ENCODE measurements at places on chromosomes 2 and 18.

GRCh38 chr2:163348857-163349380, 386.9 kb downstream of the FIGN start:
- DNase-seq, result no peak

DNA sequence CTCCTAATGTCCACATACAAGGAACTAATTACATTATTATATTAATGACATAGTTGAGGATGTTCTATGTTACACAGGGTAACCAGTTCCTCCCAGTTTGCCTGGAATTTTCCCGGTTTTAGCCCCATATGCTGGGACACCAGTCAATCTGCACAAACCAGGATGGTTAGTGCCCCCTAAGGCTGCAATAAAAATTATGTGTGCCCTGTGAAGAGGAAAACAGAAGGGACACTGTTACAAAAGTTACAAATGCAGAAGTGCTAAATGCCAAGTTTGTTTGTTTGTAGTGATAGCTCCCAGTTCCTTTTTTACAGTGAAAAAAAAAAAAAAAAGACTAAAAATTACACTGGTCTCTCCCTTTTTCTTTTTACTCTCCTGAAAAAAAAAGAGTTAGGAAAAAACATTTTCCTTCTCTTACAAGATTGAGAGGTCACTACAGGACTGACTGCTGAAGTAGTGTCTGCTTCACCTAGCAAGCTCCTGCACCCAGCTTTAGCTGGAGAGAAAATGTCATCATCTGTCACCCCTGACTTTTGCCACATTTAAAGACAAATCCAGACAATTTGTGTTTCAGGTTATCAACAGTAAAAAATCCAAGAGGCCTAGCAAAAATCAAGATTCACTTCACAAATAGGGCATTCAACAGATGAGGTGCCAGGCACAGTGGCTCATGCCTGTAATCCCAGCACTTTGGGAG, 3.2 kb downstream of the ANKRD44 start:
- no peak for DNase-seq

GRCh38 chr2:200136655-200137054, 169.8 kb upstream of the SPATS2L start:
- no peak for DNase-seq

GRCh38 chr2:240959941-240960308, 38.5 kb upstream of the SNED1 start:
- peak; percentile 67 for DNase-seq

DNA sequence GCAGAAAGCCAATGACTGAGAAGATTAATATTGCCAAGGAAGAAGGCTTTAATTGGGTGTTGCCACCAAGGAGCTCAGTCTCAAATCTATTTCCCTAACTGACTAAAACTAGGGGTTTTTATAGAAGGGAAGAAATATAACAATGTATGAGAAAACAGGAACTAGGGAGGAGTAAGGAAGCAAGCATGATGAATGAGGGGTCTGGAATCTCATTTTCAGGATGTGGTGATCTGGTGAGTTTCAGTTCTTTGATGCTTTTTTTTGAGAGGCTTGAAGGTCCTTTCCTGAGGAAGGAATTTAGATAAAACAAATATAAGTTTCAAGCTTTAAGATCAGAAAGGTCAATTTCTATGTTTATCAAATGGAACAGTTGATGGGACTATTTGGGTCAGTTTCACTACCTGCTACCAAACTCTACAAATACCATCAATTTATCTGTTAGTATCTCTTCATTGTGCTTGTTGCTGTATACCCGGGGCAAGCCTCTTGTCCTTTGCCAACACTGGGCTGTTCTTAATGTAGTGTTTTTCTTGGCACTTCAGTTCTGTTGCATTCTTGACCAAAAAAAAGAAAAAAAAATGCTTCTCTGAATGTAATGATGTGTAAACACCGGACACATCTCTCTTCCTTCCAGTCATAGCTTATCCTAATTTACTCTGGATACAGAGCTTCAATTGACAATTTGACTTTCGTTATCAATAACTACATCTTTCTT, 357.0 kb downstream of the GALNT13 start:
- no peak for DNase-seq

GRCh38 chr18:63575681-63576080, 11.5 kb upstream of the SERPINB13 start:
- DNase-seq, result no peak

GRCh38 chr2:30287857-30288513, 56.7 kb downstream of the LBH start:
- no peak for DNase-seq

DNA sequence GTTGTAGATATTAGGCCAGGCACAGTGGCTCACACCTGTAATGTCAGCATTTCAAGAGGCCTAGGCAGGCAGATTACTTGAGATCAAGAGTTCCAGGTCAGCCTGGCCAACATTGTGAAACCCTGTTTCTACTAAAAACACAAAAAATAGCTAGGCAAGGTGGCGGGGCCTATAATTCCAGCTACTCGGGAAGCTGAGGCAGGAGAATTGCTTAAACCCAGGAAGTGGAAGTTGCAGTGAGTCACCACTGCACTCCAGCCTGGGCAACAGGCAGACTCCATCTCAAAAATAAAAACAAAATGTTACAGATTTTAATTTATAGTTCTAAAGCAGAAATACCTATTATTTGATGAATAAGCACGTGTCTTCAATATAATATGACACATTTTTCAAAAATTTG, 65.6 kb upstream of the UBXN4 start:
- DNase-seq, result no peak

DNA sequence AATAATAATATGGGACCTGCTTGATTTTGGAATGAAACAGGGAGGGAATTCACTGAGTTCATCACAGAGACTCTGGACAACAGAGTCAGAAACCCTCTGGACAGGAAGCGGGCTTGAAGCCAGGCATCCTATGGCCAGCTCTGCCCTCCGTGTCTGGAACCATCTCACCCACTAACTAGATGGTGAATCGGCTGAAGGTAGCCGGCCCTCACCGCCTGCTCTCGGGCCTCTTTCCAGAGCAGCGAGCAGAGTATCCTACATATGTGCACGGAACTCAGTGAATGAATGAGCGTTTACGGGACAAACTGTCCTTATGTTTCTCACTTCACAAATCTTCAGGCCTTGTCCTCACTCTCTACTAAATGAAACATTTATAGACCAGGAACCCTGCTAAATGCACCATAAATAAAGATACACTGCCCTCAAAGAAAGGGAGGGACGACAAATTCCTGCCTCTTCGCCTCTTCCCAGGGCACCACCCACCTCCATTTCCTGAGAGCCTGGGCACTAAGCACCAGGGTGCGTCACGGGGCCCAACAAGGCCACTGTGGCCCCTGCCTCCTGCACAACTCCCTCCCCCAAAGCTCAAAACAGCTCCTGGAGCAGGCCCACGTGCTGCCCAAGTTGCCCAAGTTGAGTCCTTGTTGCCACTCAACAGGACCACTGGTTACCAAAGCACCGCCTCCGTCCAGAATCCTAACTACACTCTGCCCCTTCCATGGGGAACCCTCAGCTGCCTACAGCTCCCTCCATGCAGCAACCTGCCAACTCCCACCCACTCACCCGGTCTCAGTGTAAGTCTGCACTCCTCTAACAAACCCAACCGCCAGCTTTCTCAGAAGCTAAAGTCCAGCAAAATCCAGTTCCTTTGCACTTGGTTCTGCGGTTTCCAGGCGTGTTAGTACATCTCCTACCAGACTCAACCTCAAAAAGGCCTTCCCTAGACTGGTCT, 1.7 kb downstream of the TBC1D8 start:
- DNase-seq, result no peak

DNA sequence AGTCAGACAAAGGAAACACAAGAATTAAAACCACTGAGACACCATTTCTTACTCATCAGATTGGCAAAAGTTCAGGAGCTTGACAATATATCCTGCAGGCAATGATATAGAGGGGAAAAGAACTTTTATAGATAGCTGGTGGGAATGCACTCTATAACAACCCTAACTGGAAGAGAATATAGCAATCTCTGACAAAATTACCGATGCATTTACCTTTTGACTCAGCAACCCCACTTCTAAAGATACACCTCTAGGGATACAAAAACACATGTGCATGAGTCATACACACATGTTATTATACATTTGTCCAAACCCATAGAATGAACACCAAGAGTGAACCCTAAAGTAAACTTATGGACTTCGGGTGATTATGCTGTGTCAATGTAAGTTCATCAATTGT, 79.4 kb upstream of the SRD5A2 start:
- no peak for DNase-seq

DNA sequence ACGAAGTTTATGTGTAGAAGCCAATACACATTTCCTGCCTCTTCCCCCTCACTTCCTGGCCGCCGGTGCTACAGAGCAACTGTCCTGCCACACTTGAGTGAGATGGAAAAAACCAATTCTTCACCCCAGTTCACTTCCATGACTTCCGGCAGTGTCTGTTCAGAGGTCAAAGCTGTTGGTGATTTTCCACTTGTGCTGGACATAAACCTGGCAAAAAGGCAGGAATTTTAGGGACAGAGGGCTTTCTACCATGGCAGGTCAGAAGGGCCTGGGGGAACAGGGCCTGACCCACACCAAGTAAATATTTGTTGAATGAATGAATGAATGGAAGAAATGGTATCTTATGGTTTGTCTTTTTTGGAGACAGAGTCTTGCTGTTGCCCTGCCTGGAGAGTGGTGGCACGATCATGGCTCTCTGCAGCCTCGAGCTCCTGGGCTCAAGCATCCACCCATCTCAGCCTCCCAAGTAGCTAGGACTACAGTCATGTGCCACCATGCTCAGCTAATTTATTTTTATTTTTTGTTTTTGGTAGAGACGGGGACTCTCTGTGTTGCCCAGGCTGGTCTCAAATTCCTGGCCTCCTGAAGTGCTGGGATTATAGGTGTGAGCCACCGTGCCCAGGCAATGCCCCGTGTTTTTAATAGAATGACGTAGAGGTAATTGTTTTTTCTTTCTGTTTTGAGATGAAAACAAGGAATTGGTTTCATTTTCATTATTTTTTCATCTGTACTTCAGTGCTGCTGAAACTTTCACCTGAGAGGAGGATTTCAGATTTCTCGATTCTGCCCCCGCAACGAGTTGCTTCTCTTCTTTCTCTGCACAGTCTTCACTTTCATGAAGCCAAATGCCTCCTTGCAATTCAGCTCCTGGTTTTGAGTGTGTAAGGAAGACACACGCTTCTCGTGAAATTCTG, 48.0 kb upstream of the LPIN2 start:
- peak; percentile 15 for DNase-seq

DNA sequence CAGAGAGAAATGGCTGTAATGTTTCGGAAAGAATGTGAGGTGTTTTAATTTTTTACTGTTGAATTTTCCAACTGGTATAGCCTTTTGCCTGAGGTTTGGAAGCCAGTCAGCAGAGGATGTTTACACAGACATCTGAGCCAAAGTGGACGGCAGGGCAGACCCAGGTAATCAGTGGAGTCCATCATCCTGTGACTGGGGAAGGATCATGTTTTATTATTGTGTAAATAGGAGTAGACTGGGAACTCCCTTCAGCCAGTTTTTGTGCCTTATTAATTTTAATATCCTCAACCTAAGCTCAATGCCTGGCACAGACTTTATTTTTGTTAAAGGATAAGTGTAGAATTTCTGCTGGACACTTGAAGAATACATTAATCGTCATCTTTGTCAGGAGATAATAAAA, 142.0 kb upstream of the GAREM1 start:
- no peak for DNase-seq

DNA sequence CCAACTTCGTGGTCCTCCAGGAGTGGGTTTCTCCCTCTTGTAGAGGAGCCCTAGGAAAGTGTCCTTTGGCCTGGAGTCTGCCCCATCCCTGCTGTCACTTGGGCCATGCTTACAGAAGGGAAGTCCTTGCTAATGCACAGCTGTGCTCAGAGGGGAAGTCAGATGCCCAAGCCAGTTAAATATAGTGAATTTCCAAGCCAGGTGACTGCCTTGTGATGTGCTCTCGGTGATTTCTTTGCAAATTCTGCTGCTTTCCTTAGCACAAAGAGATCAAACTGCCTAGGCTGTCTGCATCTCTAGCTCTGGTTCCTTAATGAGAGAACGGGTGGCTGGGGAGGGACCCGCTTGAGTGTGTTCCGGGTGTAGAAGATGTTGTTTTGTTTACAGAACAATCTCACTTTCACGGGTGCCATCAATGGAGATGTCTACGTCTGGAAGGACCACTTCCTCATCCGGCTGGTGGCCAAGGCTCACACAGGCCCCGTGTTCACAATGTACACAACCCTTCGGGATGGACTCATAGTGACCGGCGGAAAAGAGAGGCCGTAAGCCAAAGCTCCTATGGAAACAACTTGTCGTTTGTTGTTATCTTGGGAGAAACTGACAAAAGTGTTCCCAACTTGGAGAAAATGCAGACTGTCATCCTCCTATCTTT, 91.4 kb downstream of the RTN4 start:
- DNase-seq, result no peak

GRCh38 chr2:19769513-19769912, 132.3 kb downstream of the TTC32 start:
- no peak for DNase-seq

DNA sequence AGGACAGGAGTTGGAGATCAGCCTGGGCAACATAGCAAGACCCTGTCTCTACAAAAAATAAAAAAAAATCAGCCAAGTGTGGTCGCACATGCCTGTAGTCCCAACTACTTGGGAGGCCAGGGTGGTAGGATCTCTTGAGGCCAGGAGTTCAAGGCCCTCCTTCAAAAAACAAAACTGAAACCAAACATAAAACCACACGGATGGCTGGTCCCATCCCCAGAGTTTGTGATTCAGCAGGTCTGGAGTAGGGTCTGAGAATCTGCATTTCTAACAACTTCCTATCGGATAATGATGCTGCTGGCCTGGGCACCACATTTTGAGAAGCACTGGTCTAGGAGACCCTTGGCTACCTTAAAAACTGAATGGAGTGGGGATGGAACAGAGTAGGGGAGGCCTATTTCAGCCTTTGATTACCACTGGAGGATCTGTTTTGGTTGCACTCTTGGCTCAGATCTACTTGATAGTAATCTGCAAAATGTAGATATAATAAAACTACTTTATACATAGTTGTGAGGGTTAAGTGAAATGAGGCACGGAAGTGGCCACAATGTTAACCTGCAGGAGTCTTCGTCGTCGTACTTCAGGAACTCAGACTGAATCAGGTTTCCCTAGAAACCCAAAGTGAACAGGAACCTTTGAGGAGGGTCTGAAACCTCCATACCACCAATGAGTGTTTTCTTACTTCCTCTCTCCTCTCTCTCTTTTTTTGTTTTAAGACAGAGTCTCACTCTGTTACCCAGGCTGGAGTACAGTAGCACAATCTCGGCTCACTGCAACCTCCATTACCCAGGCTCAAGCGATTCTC, 25.5 kb upstream of the NFE2L2 start:
- DNase-seq, result no peak

GRCh38 chr2:235051436-235052260, 99.8 kb downstream of the SH3BP4 start:
- no peak for DNase-seq

GRCh38 chr2:54853616-54854310, 130.3 kb downstream of the EML6 start:
- no peak for DNase-seq

DNA sequence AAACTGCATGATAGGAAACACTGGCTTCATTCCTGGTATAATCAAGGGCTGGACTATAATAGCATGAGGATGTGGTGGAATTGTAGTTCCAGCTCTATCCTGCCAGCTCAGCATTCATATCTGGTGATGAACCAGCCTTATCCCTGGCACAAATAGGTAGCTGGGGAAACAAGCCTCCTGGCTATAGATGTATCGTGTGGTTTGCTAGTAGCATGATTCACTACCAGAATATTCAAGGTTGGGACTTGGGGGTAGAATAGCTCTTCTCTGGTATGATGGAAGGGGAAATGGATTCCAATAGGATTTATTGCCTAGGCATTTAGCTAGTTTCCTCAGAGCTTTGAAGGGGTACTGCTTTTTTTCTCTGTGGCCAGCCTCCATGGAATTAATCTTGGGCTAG, 532.8 kb downstream of the FBXO15 start:
- no peak for DNase-seq
